ENCODE measurements at places on chromosomes 3 and 15.

DNA sequence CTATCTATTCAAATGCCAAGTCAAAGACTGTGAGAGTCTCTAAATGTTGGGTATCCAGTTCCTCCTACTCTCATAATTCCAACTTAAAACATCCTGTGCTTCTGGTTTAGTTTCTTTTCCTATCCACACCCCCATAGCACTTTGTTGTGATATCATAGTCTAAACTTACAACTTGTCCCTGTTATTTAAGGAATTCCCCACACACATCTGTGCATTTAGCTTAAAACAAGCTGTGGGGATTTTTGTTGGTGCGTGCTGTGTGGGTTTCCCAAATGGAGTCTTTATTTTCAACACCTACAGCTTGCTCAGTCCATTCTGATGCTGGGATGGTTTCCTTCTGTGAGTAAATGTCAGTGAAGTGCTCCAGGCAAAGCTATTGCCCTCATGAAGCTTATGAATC, 167.3 kb downstream of the GMNC start:
- DNase-seq, result no peak

- no peak for DNase-seq
These were observed 86.5 kb downstream of the B3GNT5 start for GRCh38 chr3:183339461-183340086.

- DNase-seq, result no peak
These were observed 21.6 kb upstream of the PRR23E start for GRCh38 chr3:127171320-127171719.

DNA sequence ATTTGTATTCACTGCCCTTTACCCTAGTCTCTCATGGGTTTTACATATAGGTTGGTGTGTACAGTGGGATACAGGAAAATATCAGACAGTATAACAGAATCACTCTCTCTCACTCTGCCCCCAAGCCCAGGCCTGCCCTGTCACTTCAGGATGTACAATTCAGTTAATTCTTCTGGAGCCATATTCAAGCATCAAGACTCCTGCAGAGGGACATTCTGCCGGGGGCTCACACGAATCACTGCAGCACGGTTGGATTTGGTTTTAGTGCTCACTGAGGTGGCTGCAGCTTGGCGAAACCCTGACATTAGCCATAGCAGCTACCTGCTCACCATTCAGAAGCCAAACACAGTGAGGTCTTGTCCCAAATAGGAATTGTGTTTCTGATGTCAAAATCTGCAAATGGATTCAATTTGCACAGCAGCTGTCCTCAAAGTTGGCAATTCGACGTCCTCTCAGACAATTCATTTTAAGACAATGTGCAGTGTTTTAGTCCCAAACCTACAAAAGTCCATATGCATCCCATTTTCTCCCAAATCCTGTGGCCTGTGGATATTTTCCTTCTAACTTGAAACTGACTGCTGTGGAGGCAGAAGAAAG, 82.9 kb downstream of the CHSY1 start:
- no peak for DNase-seq

GRCh38 chr3:168820810-168821415, 725.2 kb upstream of the GOLIM4 start:
- DNase-seq, result no peak

GRCh38 chr15:32792436-32792835, 74.6 kb downstream of the GREM1 start:
- DNase-seq, result no peak

DNA sequence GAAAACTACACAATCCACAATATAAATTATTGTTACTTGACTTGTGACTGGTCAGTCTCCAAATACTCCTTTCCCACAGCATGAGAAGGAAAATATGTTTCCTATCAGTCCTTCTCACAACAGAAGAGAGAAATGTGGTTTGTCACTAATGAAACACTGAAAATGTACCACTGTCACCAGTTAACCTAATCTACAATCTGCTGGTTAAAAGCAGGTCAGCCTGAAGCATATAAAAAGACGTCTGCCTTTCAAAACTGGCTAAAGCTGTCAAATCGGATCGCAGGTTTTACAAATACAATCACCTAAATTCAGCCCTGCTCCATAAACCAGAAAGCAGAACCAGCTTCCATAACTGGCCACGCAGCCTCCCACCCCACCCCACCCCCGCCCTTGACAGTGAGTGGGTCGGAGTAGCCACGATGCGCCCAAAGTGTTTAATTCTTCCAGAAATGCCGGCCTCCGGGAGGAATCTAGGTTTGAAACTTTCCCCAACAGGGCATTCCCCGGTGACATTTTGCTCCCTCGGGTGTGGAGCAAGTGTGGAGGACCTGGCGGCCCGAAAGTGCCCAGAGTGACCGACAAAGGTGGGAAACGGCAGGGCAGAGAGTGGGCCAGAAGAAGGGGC, 682 bp downstream of the ETFA start:
- DNase-seq, result no peak

GRCh38 chr3:14428087-14429033, 26.0 kb downstream of the SLC6A6 start:
- DNase-seq, result no peak

DNA sequence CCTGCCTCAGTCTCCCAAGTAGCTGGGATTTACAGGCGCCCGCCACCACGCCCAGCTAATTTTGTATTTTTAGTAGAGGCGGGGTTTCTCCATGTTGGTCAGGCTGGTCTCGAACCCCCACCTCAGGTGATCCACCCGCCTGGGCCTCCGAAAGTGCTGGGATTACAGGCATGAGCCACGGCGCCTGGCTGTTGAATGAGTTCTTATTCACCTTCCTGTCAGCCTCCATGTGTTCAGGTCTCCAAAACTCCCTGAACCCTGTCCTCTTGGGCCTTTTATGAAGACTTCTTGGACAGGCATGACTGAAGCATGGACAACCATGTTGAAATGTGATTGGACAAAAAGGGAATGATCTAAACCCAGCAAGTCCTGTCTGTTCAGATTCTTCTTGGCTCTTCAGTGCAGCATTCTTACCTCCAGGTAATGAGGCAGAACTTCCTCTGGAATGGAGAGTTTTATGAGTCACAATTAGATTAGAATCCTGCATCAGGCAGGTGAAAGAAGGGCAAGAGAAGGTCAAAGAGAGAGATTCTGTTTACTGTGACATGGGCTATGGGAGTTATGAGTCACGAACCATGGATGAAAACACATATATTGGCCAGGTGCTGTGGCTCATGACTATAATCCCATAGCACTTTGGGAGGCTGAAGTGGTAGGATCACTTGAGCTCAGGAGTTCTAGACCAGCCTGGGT, 23.1 kb upstream of the EIF4A2 start:
- DNase-seq, result no peak

DNA sequence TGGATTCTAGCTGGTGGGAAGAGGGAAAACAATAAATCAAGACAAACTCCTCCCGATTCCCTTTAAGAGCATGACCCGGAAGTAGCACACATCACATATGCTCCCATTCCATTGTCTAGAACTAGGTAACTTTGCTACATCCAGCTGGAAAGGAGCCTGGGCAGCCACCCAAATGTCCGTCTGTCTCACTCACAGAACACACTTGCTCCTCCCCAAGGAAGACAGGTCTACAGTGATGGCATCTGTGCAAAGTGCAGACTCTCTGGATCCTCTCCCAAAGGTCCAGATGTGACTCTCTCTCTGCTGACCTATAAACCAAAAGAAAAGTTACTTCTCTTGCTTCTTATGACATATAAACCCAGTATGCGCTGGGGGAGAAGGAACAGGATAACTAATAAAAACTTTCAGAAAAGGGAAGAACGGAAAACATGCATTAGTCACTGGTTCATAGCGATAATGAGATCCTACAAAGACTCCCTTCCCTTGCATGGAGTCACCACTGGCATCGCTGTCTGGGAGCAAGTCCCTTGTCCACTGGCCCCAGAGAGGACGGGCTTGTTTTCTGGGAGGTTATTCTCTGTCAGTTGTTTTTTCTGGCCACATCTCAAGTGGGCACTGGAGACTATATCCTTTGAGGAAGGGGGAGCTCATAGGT, 29.8 kb upstream of the EPHB3 start:
- DNase-seq, result no peak

DNA sequence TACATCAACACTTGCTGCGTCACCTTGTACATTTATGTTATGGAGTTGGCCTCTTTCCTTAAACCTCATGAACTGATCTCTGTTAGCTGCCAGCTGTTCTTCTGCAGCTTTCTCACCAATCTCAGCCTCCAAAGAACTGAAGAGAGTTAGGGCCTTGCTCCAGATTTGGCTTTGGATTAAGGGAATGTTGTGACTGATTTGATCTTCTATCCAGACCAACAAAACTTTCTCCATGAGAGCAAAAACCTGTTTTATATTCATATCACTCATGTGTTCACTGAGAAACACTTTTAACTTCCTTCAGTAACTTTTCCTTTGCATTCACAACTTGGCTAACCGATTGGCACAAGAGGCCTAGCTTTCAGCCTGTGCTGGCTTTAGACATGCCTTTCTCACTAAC, 1156.0 kb upstream of the CADM2 start:
- DNase-seq, result no peak

GRCh38 chr3:67357610-67358458, 296.6 kb downstream of the SUCLG2 start:
- peak; percentile 5 for DNase-seq

GRCh38 chr15:29770796-29771195, 51.5 kb downstream of the TJP1 start:
- no peak for DNase-seq

DNA sequence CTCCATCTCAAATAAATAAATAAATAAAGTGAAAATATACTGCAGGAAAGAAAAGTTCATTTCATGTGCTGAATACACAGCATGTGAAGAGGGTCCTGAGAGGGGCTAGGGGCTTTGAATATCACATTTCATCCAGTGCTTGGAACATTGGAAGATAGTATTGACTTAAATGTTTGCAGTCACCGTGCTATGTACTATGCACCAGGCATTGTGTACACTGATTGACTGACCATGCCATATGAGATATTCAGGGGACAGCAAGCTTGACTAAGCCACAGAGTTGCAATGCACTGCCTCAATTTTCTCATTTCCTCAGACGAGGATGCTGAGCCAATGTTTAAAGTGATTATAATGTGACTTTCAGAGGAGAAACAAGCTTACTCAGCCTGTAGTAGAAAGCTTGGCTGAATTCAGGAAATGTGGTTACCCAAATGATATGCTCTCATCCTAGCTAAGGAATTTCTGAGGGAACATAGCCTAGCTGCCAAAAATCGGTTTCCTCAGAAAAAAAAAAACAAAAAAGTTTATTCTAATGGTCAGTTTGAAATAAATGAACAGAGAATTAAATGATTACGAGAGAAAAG, 557.9 kb downstream of the FGF12 start:
- DNase-seq, result no peak

DNA sequence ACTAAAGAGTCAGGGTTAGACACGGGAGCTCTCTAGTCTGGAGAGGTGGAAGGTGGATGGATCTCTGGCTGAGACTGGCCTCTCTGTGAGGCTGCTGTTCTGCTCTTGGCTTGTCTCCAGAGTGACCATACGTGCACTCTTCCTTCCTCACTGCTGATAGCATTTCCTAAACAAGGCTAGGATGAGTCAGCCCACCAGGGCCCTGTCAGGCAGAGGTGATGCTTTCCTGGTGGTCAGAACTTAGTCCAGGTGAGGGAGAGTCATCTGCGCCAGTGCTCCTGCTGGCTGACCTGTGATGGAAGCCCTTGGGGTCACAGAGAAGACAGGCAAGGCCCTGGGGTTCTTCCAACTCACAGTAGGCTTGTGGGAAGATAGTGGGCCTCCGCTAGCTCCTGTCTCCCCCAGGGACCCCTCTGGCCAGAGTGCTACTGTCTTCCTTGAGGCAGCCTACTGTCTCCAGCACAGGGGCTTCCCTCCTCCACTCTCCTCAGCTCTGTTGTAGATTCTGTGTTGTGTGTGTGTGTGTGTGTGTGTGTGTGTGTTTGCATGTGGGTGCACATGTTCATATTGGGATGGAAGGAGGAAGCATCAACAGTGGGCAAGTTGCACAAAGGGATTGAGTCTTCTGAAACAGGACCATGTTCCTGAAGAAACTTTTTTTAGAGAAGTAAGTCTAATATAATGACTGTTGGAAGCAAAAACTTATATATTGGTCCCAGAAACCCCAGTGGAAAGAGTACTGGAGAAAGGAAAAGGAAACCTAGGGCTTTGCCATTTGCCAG, 16.5 kb downstream of the ALPK3 start:
- DNase-seq, result no peak

DNA sequence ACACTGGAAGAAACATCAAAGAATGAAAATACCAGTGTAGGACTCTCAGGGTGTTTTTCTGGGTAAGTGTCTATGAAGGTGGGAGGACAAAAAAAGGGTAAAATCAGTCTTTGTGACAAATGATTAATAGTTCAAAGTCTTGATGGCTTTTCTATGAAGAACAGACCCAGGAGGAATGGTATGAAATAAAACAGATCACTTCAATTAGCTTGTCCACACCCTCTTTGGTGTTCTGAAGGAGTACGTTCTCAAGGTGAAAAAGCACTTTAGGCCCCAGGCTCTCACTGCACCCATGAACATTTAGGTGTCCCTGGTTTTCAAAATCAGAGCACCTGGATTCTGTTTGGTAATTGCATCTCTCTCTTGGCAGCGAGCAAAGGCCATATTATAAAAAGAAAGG, 383.6 kb upstream of the NR2F2 start:
- DNase-seq, result no peak

GRCh38 chr3:62084558-62084957, 288.8 kb downstream of the FEZF2 start:
- DNase-seq, result peak; percentile 47

DNA sequence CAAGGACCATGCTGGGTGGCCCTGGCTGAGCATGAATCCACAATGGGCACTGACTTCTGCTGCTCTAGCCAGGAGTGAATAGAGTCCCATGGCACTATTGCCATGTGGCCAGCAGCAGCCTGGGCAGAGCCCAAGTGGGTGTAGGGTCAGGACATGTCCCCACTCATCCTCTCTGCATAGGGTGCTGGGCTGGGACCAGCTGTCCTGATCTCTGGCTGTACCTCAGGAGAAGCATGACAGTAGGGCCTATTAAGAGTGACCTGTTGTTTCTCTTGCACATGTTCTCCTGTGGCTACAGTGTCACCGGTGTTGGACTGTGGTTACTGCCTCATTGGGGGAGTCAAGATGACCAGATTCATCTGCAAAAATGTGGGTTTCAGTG, 46.9 kb downstream of the DLEC1 start:
- no peak for DNase-seq

DNA sequence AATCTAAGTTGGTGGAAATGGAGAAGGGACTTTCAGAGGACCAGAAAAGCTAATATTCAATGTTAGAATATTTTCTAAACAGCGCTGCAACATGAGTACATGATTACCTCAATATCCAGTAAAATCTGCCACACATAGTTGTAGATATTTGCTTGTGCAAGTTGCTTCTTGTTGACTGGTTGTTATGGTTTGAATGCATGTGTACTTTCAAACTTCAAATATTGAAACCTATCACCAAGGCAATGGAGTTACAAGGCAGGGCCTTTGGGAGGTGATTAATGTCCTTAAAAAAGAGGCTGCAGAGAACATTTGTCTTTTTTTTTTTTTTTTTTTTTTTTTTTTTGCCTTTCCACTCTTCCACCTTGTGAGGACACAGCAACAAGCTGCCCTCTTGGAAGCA, 49.9 kb downstream of the TMCO5A start:
- no peak for DNase-seq

GRCh38 chr3:76199382-76199781, 414.0 kb upstream of the ZNF717 start:
- DNase-seq, result no peak

- peak; percentile 62 for DNase-seq
These were observed 383.0 kb downstream of the TBL1XR1 start for GRCh38 chr3:176814285-176814684.

- DNase-seq, result peak; percentile 23
These were observed at the start of gene FRMD4B for GRCh38 chr3:69385723-69386555. Gene FRMD4B, minus strand, starts transcription at chr3:69386088. Its CDS starts 99 bp downstream, at chr3:69385989.
